ENCODE measurements at places on chromosomes 6 and 20.

GRCh38 chr6:11039040-11039439, 5.1 kb downstream of the ELOVL2 start:
- DNase-seq: no peak

- DNase-seq: no peak
These were observed 20.5 kb downstream of the QKI start for GRCh38 chr6:163435023-163435422.

GRCh38 chr6:90139272-90139817, 157.3 kb downstream of the BACH2 start:
- no peak for DNase-seq

- DNase-seq: no peak
These were observed 123.5 kb downstream of the LMBRD1 start for GRCh38 chr6:69673298-69673697.

- no peak for DNase-seq
These were observed 110.3 kb downstream of the COL19A1 start for GRCh38 chr6:69976591-69977090.

Data from hippocampal formation (tissue), 2 donors.